Right lobe of liver (tissue), 6 donors: ENCODE measurements at places on chromosomes 12 and 14. TPM values are rescaled to one million over a fixed set of nuclear protein-coding genes. Genes with fewer than 3 reads are reported as not detected.
A peak's percentile ranks its signal among the peaks of the same experiment; 100 is the strongest.

The APOF gene
- 211 TPM for total RNA-seq

- no peak overlapping the region for H3K27ac ChIP-seq
- H3K4me1 ChIP-seq = no peaks in the 10 kb centered on the region
- no peaks in the 10 kb centered on the region for H3K36me3 ChIP-seq
- no peak for DNase-seq
- H3K27me3 ChIP-seq = no peaks in the 10 kb centered on the region
Observed at GRCh38 chr14:68412505-68413465, 380.1 kb downstream of the ZFP36L1 start.

DNA sequence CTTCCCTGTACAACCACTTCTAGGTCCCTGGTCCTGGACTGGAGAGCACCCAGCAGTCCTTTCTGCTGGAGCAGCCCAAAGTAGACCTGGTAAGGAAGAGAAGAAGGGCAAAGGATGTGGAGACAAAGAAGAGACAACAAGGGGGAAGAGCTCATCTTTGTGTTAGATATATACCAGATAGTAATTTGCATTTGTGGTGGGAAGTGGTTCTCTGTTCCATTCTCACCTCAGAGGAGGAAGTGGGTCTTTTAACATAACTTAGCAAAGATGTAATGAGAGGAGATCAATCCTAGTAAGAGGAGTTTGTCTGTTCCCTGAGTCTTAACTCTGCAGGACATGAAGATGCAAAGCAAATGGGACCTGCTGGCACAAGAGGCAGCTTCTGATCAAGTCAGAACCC is 8.0 kb downstream of the CCDC198 start:
- no peak overlapping the region for H3K4me3 ChIP-seq
- no peaks in the 10 kb centered on the region for H3K27me3 ChIP-seq
- peaks cover 13% of the 10 kb centered on the region for H3K36me3 ChIP-seq
- DNase-seq = no peak
- H3K4me1 ChIP-seq = peaks cover 4% of the 10 kb centered on the region

GRCh38 chr12:115597157-115597712 is 680.3 kb downstream of the MED13L start:
- H3K27ac ChIP-seq = no peak overlapping the region
- H3K4me3 ChIP-seq = no peak overlapping the region
- H3K36me3 ChIP-seq = no peaks in the 10 kb centered on the region
- no peak for DNase-seq
- no peaks in the 10 kb centered on the region for H3K4me1 ChIP-seq

DNA sequence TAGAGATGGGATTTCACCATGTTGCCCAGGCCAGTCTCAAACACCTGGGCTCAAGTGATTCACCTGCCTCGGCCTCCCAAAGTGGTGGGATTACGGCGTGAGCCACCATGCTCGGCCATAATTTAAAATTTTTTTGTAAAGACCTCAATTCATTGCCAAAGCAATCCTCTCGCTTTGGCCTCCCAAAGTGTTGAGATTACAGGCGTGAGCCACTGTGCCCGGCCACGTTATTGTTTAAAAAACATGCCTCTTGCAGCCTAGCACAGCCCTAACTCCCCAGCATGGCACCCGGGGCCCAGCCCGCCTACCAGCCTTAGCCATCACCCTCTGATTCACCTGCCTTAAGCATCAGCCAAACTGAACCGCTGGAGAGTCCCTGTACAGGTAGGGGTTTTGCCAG is 13.1 kb upstream of the RPS6KL1 start:
- H3K27me3 ChIP-seq = no peaks in the 10 kb centered on the region
- no peaks in the 10 kb centered on the region for H3K4me1 ChIP-seq
- no peak overlapping the region for H3K4me3 ChIP-seq
- H3K36me3 ChIP-seq = no peaks in the 10 kb centered on the region
- no peak overlapping the region for H3K27ac ChIP-seq
- DNase-seq = peak; percentile 20

GRCh38 chr14:71610149-71610548 is 322.1 kb upstream of the RGS6 start:
- no peak for DNase-seq
- no peak overlapping the region for H3K4me3 ChIP-seq
- H3K4me1 ChIP-seq = no peaks in the 10 kb centered on the region
- no peak overlapping the region for H3K27ac ChIP-seq
- H3K27me3 ChIP-seq = no peaks in the 10 kb centered on the region

- no peak overlapping the region for H3K4me3 ChIP-seq
- H3K27ac ChIP-seq = no peak overlapping the region
- peak; percentile 10 for DNase-seq
- H3K27me3 ChIP-seq = no peaks in the 10 kb centered on the region
- H3K36me3 ChIP-seq = no peaks in the 10 kb centered on the region
Observed at GRCh38 chr12:34401659-34402227, 379.4 kb downstream of the ALG10 start.

GRCh38 chr12:105860561-105861207 is 278.1 kb downstream of the NUAK1 start:
- no peaks in the 10 kb centered on the region for H3K36me3 ChIP-seq
- no peaks in the 10 kb centered on the region for H3K27me3 ChIP-seq
- no peak overlapping the region for H3K4me3 ChIP-seq
- DNase-seq = no peak
- H3K27ac ChIP-seq = no peak overlapping the region
- H3K4me1 ChIP-seq = no peaks in the 10 kb centered on the region

- no peak for DNase-seq
- no peak overlapping the region for H3K27ac ChIP-seq
- H3K36me3 ChIP-seq = no peaks in the 10 kb centered on the region
- no peaks in the 10 kb centered on the region for H3K27me3 ChIP-seq
- H3K4me3 ChIP-seq = no peak overlapping the region
Observed at GRCh38 chr12:2364631-2365051, 311.9 kb downstream of the CACNA1C start.

DNA sequence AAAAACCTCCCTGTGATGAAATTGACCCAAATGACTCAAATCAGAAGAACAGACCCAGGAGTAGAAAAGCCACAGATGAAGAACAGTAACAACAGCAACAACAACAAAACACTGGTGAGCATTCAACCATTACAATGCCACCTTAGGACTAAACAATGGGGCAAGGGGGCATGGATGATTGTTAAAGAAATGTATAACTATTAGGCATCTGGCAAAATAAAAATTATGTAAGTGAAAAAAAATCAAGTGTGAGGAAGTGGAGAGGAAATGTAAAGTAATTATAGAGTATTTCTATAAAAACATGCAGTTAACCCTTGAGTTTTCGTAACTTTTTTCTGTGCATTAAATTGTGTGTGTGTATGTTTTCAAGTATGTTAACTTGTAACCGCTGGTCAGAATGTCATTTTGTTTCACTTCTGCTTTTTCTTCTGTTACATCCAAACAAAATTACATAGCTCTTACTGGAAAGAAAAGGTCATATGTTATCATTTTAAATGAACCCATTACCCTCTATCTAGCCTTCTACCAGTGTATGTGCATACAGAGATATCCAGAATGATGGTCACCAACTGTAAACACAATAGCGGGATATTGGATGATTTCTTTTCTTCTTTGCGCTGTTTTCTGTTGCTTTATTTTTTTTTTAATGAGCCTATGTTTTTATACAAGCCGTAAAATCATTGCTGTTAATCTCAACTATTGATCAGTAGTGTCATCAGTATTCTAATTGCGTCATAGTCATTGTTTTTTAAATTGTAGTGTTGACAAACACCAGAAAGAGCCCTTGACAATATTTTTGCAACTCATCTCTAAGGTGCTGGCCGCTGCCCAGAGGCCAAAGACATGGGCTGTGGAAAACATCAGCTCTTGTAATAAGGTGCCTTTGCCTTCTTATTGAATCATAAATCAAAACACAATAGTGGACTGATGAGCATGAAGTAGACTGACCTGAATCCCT is 170.6 kb downstream of the CRADD start:
- H3K4me3 ChIP-seq = no peak overlapping the region
- H3K4me1 ChIP-seq = peaks cover 14% of the 10 kb centered on the region
- no peaks in the 10 kb centered on the region for H3K36me3 ChIP-seq
- no peak overlapping the region for H3K27ac ChIP-seq

The NFE2 gene
- total RNA-seq = 2.8 TPM

The SERPINA1 gene
- 38,163 TPM for total RNA-seq

GRCh38 chr12:115354007-115354890 is 670.3 kb upstream of the TBX3 start:
- no peak for DNase-seq
- H3K4me1 ChIP-seq = no peaks in the 10 kb centered on the region
- H3K27ac ChIP-seq = no peak overlapping the region

The SIX6 gene
- total RNA-seq = not detected

The SLC5A8 gene
- not detected for total RNA-seq

DNA sequence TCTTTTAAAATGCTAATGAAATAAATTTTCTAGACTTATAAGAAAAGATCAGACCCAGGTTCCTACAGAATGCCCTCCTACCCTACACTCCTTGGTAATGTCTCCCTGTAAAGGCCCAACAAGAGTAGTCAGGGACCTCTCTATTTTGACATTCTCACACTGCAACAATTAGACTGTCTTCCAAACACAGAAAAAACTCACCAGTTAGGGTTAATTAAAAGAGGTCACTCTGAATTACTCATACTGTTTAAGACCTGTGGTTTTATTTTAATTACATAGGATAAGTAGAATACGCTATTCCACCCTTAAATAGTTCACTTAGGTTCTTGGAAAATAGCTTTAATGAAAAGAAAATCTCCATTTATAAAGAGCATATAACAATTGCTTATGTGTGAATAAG is 142.4 kb downstream of the ITPR2 start:
- no peak overlapping the region for H3K4me3 ChIP-seq
- DNase-seq = no peak
- no peaks in the 10 kb centered on the region for H3K4me1 ChIP-seq
- H3K27me3 ChIP-seq = no peaks in the 10 kb centered on the region
- H3K27ac ChIP-seq = no peak overlapping the region

- DNase-seq = peak; percentile 50
- H3K27me3 ChIP-seq = no peaks in the 10 kb centered on the region
- H3K4me1 ChIP-seq = no peaks in the 10 kb centered on the region
- H3K27ac ChIP-seq = no peak overlapping the region
- no peak overlapping the region for H3K4me3 ChIP-seq
Observed at GRCh38 chr12:130026608-130027176, 122.9 kb upstream of the TMEM132D start.

GRCh38 chr12:31321897-31322228 is 4.1 kb downstream of the SINHCAF start:
- DNase-seq = no peak
- peaks cover 4% of the 10 kb centered on the region for H3K4me1 ChIP-seq
- no peaks in the 10 kb centered on the region for H3K27me3 ChIP-seq
- H3K36me3 ChIP-seq = no peaks in the 10 kb centered on the region

- DNase-seq = peak; percentile 28
- no peaks in the 10 kb centered on the region for H3K27me3 ChIP-seq
Observed at GRCh38 chr14:70822530-70823185, 13.3 kb upstream of the MAP3K9 start.

DNA sequence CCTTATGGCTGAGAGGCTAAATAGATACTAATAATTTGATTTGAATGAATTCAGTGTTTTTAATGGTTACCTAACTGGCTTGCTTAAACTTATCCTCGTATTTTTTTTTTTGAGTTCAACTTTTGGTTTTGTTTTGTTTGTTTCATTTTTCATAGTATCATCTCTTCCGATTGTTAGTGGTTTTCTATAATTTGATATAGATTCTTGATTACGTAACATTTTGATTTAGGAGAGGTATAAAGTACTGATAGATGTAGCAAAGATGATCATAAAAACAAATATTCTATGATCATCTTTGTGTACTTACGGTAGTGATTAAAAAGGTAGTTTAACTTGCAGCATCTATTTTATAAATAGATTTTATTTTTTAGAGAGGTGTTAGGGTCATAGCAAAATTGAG is 93.0 kb downstream of the ALX1 start:
- H3K4me3 ChIP-seq = no peak overlapping the region
- no peaks in the 10 kb centered on the region for H3K27me3 ChIP-seq
- no peaks in the 10 kb centered on the region for H3K4me1 ChIP-seq
- no peaks in the 10 kb centered on the region for H3K36me3 ChIP-seq
- H3K27ac ChIP-seq = no peak overlapping the region
- no peak for DNase-seq

- no peaks in the 10 kb centered on the region for H3K27me3 ChIP-seq
- H3K36me3 ChIP-seq = no peaks in the 10 kb centered on the region
- no peaks in the 10 kb centered on the region for H3K4me1 ChIP-seq
- no peak overlapping the region for H3K27ac ChIP-seq
- peak; percentile 22 for DNase-seq
- H3K4me3 ChIP-seq = no peak overlapping the region
Observed at GRCh38 chr12:568486-568885, 94.8 kb downstream of the NINJ2 start.

- peaks cover 29% of the 10 kb centered on the region for H3K36me3 ChIP-seq
- DNase-seq = peak; percentile 56
Observed at GRCh38 chr12:56315249-56315621, 553 bp downstream of the CNPY2 start.

GRCh38 chr14:103737432-103738045 is 21.9 kb downstream of the ZFYVE21 start:
- H3K4me3 ChIP-seq = no peak overlapping the region
- H3K36me3 ChIP-seq = peaks cover 3% of the 10 kb centered on the region
- no peaks in the 10 kb centered on the region for H3K27me3 ChIP-seq
- H3K27ac ChIP-seq = no peak overlapping the region
